ENCODE measurements at places on chromosomes 7 and 10. TPM values are rescaled to one million over a fixed set of nuclear protein-coding genes. Genes with fewer than 3 reads are reported as not detected.

TEX47 gene
- total RNA-seq: not detected

RAMP3 gene
- total RNA-seq: 116 TPM

ITIH2 gene
- total RNA-seq: not detected

CYP2C19 gene
- total RNA-seq: not detected

PHKG1 gene
- total RNA-seq: 0.34 TPM

TRIM50 gene
- total RNA-seq: not detected

SLC29A4 gene
- total RNA-seq: 1.0 TPM

NEUROD6 gene
- total RNA-seq: not detected

SPDYE3 gene
- total RNA-seq: not detected

NFKB2 gene
- total RNA-seq: 33.0 TPM

OR9A2 gene
- not detected for total RNA-seq

BUD23 gene
- 31.5 TPM for total RNA-seq

SNCG gene
- total RNA-seq: 111 TPM

AP4M1 gene
- total RNA-seq: 16.8 TPM

SORBS1 gene
- total RNA-seq: 3.6 TPM

GDF2 gene
- not detected for total RNA-seq

AKR1C8 gene
- not detected for total RNA-seq

SRRM3 gene
- total RNA-seq: 2.2 TPM

VPS37D gene
- total RNA-seq: 2.5 TPM

PON1 gene
- not detected for total RNA-seq

CELF2 gene
- total RNA-seq: 10.2 TPM

MRPS33 gene
- 17.0 TPM for total RNA-seq

HSPA14 gene
- total RNA-seq: 8.8 TPM

DOCK4 gene
- 155 TPM for total RNA-seq

CREB5 gene
- total RNA-seq: 1.5 TPM

HNRNPF gene
- 325 TPM for total RNA-seq

PODXL gene
- total RNA-seq: 98.4 TPM

CACNB2 gene
- not detected for total RNA-seq

CPED1 gene
- 2.3 TPM for total RNA-seq

SFRP5 gene
- not detected for total RNA-seq

PGAM2 gene
- total RNA-seq: 0.51 TPM

FAM204A gene
- total RNA-seq: 67.8 TPM

KIAA1217 gene
- total RNA-seq: 7.5 TPM

CYP3A5 gene
- total RNA-seq: not detected

TDRD1 gene
- under 0.01 TPM for total RNA-seq

SFRP4 gene
- not detected for total RNA-seq

AKR1C3 gene
- 119 TPM for total RNA-seq

CALHM2 gene
- 18.4 TPM for total RNA-seq

FAM25A gene
- total RNA-seq: not detected

GSAP gene
- total RNA-seq: 5.4 TPM

MYOF gene
- total RNA-seq: 467 TPM

OPN4 gene
- not detected for total RNA-seq

OGDHL gene
- 0.33 TPM for total RNA-seq

Data from dermis blood vessel endothelial cell (primary cell).